Lung microvascular endothelial cell (primary cell): ENCODE measurements at places on chromosomes 3 and 15. TPM values are rescaled to one million over a fixed set of nuclear protein-coding genes. Genes with fewer than 3 reads are reported as not detected.

Gene ZPLD1
- not detected in 2 replicates for total RNA-seq

Gene C2CD4A
- 0.60 and 0.87 TPM in 2 replicates for total RNA-seq

Gene TLR9
- not detected in 2 replicates for total RNA-seq

Gene UMPS
- 15.3 and 18.1 TPM in 2 replicates for total RNA-seq

Gene SPINK8
- total RNA-seq: not detected in 2 replicates

Gene FETUB
- not detected in 2 replicates for total RNA-seq

Gene SLC22A14
- total RNA-seq: not detected in 2 replicates

Gene GP9
- total RNA-seq: not detected in 2 replicates

Gene CCDC71
- total RNA-seq: 10.7 and 20.2 TPM in 2 replicates

Gene CASR
- not detected in 2 replicates for total RNA-seq

Gene CORO2B
- 0.20 and 1.3 TPM in 2 replicates for total RNA-seq

Gene CRYBG3
- 10.9 and 14.5 TPM in 2 replicates for total RNA-seq

Gene CPLX3
- total RNA-seq: not detected in 2 replicates

Gene KLF13
- total RNA-seq: 17.4 and 31.7 TPM in 2 replicates

Gene GP5
- under 0.01 and 0.20 TPM in 2 replicates for total RNA-seq

Gene TEX55
- total RNA-seq: not detected in 2 replicates

Gene DPH3
- 17.9 and 29.8 TPM in 2 replicates for total RNA-seq

Gene DOCK3
- under 0.01 TPM in 1 of 2 replicates, not detected in the other for total RNA-seq

Gene XCR1
- not detected in 2 replicates for total RNA-seq

Gene POTEB2
- not detected in 2 replicates for total RNA-seq

Gene AHSG
- total RNA-seq: not detected in 2 replicates

Gene CRYGS
- total RNA-seq: 0.87 and 1.2 TPM in 2 replicates

Gene LYZL4
- total RNA-seq: not detected in 2 replicates

Gene GRIP2
- total RNA-seq: not detected in 2 replicates

Gene GPR62
- total RNA-seq: not detected in 2 replicates

Gene C3orf22
- total RNA-seq: not detected in 2 replicates

Gene TIGIT
- not detected in 2 replicates for total RNA-seq

Gene FSTL1
- 38.3 and 88.0 TPM in 2 replicates for total RNA-seq

Gene BNC1
- 1.2 and 2.2 TPM in 2 replicates for total RNA-seq

Gene SIDT1
- total RNA-seq: not detected in 2 replicates

Gene CD200
- 3.1 and 9.9 TPM in 2 replicates for total RNA-seq

Gene GPD1L
- total RNA-seq: 8.9 and 12.9 TPM in 2 replicates

Gene CKMT1B
- total RNA-seq: not detected in 2 replicates

Gene VWA5B2
- under 0.01 TPM in 1 of 2 replicates, not detected in the other for total RNA-seq

Gene SLC9C1
- total RNA-seq: under 0.01 TPM in 2 replicates

Gene FBXW12
- not detected in 2 replicates for total RNA-seq

Gene NCEH1
- 3.2 and 5.0 TPM in 2 replicates for total RNA-seq
